ENCODE measurements at places on chromosomes 11 and 22. TPM values are rescaled to one million over a fixed set of nuclear protein-coding genes. Genes with fewer than 3 reads are reported as not detected.

The ENTHD1 gene
- not detected for total RNA-seq

The C1QTNF6 gene
- total RNA-seq = 25.0 TPM

The SUSD2 gene
- 10.6 TPM for total RNA-seq

The SYT9 gene
- total RNA-seq = 3.7 TPM

The POLR2F gene
- 89.7 TPM for total RNA-seq

The ESAM gene
- 1.6 TPM for total RNA-seq

The EMID1 gene
- 1.1 TPM for total RNA-seq

Data from Panc1 (cell line).